Breast epithelium (tissue), 4 donors: ENCODE measurements at places on chromosomes 1 and 21.

- H3K36me3 ChIP-seq = no peaks in the 10 kb centered on the region
- H3K4me3 ChIP-seq = no peak overlapping the region
- no peaks in the 10 kb centered on the region for H3K27me3 ChIP-seq
- DNase-seq = no peak
- H3K4me1 ChIP-seq = peaks cover 25% of the 10 kb centered on the region
- H3K27ac ChIP-seq = no peak overlapping the region
Observed at GRCh38 chr21:41759926-41760325, 6.9 kb downstream of the RIPK4 start.

- peak overlapping the region; percentile 81 for H3K4me3 ChIP-seq
- peak overlapping the region; percentile 96 for H3K27ac ChIP-seq
- H3K27me3 ChIP-seq = no peaks in the 10 kb centered on the region
- DNase-seq = no peak
- peaks cover 24% of the 10 kb centered on the region for H3K4me1 ChIP-seq
Observed at GRCh38 chr1:112395256-112395820, 676 bp upstream of the CTTNBP2NL start.

GRCh38 chr1:246919902-246920301, 11.8 kb downstream of the AHCTF1 start:
- no peaks in the 10 kb centered on the region for H3K27me3 ChIP-seq
- no peak for DNase-seq
- no peak overlapping the region for H3K4me3 ChIP-seq
- H3K27ac ChIP-seq = no peak overlapping the region

- no peak overlapping the region for H3K4me3 ChIP-seq
- H3K4me1 ChIP-seq = no peaks in the 10 kb centered on the region
- no peaks in the 10 kb centered on the region for H3K27me3 ChIP-seq
- no peak for DNase-seq
Observed at GRCh38 chr21:26391166-26391565, 181.9 kb downstream of the CYYR1 start.

DNA sequence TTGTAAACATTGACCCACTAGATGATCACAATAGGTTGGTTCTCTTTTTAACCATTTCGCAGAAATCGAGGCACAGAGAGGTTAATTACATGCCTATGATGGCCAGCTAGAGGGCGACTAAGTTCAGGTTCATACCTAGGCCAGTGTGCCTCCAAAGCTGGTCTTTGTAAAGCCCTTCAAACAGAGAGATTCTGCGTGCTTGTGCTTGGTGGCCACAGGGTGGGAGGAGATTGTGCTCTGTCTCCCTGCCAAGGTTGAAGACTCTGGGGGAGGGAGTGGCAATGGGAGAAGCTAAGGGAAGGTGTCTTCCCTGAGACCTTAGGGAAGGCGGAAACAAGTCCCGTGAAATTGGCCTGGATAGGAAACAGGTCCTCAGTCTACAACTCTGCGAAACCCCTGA, 59.1 kb upstream of the RBM15 start:
- no peak for DNase-seq
- H3K36me3 ChIP-seq = no peaks in the 10 kb centered on the region
- no peak overlapping the region for H3K27ac ChIP-seq
- H3K4me1 ChIP-seq = no peaks in the 10 kb centered on the region

GRCh38 chr1:227996187-227996950, 10.4 kb upstream of the WNT3A start:
- H3K4me1 ChIP-seq = no peaks in the 10 kb centered on the region
- H3K27ac ChIP-seq = no peak overlapping the region
- H3K4me3 ChIP-seq = no peak overlapping the region

- H3K4me1 ChIP-seq = peaks cover 19% of the 10 kb centered on the region
- H3K27me3 ChIP-seq = no peaks in the 10 kb centered on the region
- peak overlapping the region; percentile 95 for H3K27ac ChIP-seq
- no peaks in the 10 kb centered on the region for H3K36me3 ChIP-seq
Observed at GRCh38 chr1:15951341-15952153, 24.4 kb downstream of the ZBTB17 start.

- H3K36me3 ChIP-seq = no peaks in the 10 kb centered on the region
- no peaks in the 10 kb centered on the region for H3K27me3 ChIP-seq
- H3K4me1 ChIP-seq = no peaks in the 10 kb centered on the region
- peak overlapping the region; percentile 60 for H3K4me3 ChIP-seq
Observed at GRCh38 chr1:167819849-167820683, 93.9 kb downstream of the ADCY10 start.

GRCh38 chr21:25368531-25368930, 238.8 kb downstream of the MRPL39 start:
- no peak for DNase-seq
- H3K27me3 ChIP-seq = no peaks in the 10 kb centered on the region
- no peaks in the 10 kb centered on the region for H3K4me1 ChIP-seq
- H3K36me3 ChIP-seq = no peaks in the 10 kb centered on the region

GRCh38 chr1:13674377-13674776, 25.6 kb upstream of the PRDM2 start:
- DNase-seq = no peak
- no peaks in the 10 kb centered on the region for H3K4me1 ChIP-seq
- no peaks in the 10 kb centered on the region for H3K36me3 ChIP-seq
- H3K27me3 ChIP-seq = no peaks in the 10 kb centered on the region

GRCh38 chr1:33903210-33903589, 39.3 kb downstream of the HMGB4 start:
- no peak for DNase-seq
- H3K27ac ChIP-seq = no peak overlapping the region
- H3K4me1 ChIP-seq = no peaks in the 10 kb centered on the region
- no peak overlapping the region for H3K4me3 ChIP-seq

DNA sequence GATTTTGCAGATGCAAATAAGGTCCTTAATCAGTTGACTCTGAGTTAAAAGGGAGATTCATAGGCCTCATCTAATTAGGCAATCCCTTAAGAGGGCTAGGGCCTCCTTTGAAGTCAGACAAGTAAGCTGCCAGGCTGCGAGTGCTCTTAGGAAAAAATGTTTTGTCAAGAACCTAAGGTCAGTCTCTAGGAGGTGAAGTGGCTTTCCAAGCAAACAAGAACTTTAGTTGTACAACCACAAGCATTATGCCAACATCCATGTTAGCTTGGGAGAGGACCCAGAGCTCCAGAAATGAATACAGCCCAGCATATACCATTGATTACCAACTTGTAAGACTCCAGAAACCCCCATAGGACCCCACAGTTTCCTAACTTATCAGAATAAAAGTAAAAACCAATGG, 1366.2 kb downstream of the PLA2G4A start:
- no peak overlapping the region for H3K27ac ChIP-seq
- H3K4me1 ChIP-seq = no peaks in the 10 kb centered on the region
- H3K36me3 ChIP-seq = no peaks in the 10 kb centered on the region
- DNase-seq = no peak

- DNase-seq = no peak
- H3K4me3 ChIP-seq = no peak overlapping the region
- no peaks in the 10 kb centered on the region for H3K27me3 ChIP-seq
Observed at GRCh38 chr1:160439718-160440117, 39.4 kb downstream of the VANGL2 start.

GRCh38 chr1:233424779-233425178, 97.3 kb downstream of the MAP3K21 start:
- no peaks in the 10 kb centered on the region for H3K4me1 ChIP-seq
- DNase-seq = no peak
- no peak overlapping the region for H3K4me3 ChIP-seq

DNA sequence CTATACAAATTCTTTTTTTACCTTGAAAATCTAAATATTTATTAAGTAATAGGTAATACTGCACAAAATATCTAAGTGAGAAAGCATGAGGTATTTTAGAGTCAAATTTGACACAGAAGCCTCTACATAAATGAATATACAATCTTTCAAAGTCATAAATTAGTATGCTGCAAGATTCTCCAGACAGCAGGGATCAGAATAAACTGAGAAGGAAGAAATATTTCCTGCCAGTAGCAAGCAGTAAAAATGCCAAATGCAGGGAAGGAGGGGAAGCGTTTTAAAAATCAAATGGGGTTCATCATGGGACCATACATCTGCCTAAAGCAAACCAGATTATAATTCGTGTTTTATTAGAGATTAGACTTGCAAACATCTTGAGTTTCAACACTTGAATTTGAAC, 18.9 kb downstream of the COLGALT2 start:
- DNase-seq = no peak
- no peaks in the 10 kb centered on the region for H3K4me1 ChIP-seq
- H3K27me3 ChIP-seq = no peaks in the 10 kb centered on the region
- H3K27ac ChIP-seq = no peak overlapping the region

- no peaks in the 10 kb centered on the region for H3K36me3 ChIP-seq
- H3K4me1 ChIP-seq = peaks cover 14% of the 10 kb centered on the region
- H3K27ac ChIP-seq = peak overlapping the region; percentile 93
Observed at GRCh38 chr1:86914998-86915736, 732 bp downstream of the HS2ST1 start.

DNA sequence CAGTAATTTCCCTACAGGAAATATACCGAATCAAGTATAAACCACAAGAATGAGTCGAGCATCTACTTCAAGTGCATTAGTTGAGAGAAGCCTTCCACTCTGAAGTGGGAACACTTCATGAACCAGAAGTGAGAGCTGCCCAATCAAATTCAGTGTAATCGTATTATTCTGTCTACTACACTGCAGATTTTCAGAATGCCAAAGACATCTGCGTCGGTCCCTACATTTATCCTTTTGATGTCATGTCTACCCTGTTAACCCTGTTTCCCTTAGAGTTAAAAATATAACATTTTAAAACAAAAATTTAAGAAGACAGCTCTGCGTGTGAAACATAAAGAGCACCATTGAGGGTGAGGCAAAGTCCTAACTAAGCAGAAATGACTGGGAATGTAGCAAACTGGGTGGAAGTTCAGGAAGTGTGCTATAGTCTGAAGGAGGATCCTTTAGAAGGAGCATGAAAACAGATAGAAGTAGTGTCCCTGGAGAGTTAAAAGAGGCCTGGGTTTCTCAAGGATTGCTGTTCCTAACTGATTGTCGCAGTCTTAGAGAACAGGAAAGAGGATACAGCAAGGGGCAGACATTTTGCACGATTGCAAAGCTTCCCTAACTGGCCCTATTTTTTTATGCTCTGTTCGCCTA, 291.2 kb downstream of the PTPRC start:
- no peaks in the 10 kb centered on the region for H3K4me1 ChIP-seq
- DNase-seq = no peak
- peak overlapping the region; percentile 14 for H3K4me3 ChIP-seq
- no peaks in the 10 kb centered on the region for H3K36me3 ChIP-seq
- H3K27ac ChIP-seq = no peak overlapping the region

- no peaks in the 10 kb centered on the region for H3K27me3 ChIP-seq
- no peaks in the 10 kb centered on the region for H3K36me3 ChIP-seq
- H3K27ac ChIP-seq = no peak overlapping the region
- DNase-seq = no peak
Observed at GRCh38 chr21:34017039-34017961, 56.1 kb upstream of the MRPS6 start.

GRCh38 chr1:32327204-32327603, 8.8 kb downstream of the MARCKSL1 start:
- H3K36me3 ChIP-seq = peaks cover 5% of the 10 kb centered on the region
- no peaks in the 10 kb centered on the region for H3K27me3 ChIP-seq
- H3K4me3 ChIP-seq = no peak overlapping the region
- DNase-seq = no peak

DNA sequence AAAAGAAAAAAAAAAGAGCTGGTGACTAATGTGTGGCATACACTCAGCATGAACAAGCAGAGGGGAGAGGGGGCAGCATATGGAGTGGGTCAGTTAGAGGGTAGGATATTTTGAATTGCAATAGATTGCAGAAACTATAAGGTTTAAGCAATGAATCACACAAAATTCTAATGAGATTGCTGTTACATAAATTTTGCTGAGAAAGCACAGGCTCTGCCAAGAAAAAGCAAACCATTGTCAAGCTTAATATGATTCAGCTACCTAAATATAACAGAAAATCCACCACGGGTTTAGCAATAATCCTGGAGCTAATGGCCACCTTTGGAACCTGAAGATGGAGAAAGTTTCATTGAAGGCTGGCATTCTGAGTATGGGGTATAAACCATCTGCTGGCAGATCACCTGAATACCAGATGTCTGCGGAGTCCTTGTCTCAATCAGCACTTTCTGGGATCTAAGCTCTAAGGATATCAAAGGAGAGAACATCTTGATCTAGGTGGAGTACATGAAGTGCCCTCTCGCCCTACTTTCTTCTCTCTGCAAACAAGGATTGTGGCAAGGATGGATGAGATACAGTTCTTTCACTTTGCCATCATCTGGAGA, 30.3 kb upstream of the ANGPTL7 start:
- H3K36me3 ChIP-seq = no peaks in the 10 kb centered on the region
- no peak for DNase-seq
- no peak overlapping the region for H3K4me3 ChIP-seq
- H3K4me1 ChIP-seq = peaks cover 3% of the 10 kb centered on the region

- no peaks in the 10 kb centered on the region for H3K36me3 ChIP-seq
- no peaks in the 10 kb centered on the region for H3K27me3 ChIP-seq
- DNase-seq = no peak
Observed at GRCh38 chr1:175536369-175536768, 207.0 kb downstream of the TNR start.

DNA sequence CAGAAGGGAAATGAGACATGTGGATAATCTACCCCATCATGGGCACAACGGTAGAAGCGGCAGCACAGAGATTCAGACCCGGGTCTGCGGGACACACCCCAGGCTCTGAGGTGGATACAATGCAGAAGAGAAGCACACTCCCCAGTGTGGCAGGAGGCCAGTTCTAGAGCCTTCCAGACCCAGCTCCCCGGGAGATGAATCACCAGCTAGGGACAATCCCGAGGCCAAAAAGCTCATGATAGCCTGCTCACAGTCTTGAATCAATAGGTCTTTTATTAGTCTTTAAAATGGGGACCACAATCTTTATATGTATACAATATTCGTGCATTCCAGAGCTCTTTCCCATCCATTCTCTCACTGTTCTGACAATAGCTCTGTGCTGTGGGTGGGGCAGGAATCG, 57.3 kb upstream of the DIRAS3 start:
- no peak overlapping the region for H3K27ac ChIP-seq
- H3K36me3 ChIP-seq = no peaks in the 10 kb centered on the region
- H3K27me3 ChIP-seq = no peaks in the 10 kb centered on the region

DNA sequence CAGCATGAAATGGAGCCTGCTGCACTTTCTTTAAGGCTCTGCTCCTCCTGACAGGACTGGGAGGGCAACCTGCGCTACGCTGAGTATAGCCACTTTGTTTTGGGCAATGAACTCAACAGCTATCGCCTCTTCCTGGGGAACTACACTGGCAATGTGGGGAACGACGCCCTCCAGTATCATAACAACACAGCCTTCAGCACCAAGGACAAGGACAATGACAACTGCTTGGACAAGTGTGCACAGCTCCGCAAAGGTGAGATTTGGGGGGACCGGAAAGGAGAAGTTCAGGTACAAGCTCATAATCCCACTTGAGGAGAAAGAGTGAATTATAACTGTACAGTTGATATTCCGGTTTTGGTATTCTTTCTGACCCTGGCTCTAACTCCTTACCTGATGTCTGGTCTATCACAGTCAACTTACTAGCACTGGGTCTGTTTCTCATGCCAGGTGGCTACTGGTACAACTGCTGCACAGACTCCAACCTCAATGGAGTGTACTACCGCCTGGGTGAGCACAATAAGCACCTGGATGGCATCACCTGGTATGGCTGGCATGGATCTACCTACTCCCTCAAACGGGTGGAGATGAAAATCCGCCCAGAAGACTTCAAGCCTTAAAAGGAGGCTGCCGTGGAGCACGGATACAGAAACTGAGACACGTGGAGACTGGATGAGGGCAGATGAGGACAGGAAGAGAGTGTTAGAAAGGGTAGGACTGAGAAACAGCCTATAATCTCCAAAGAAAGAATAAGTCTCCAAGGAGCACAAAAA, 5.4 kb downstream of the ANGPTL7 start:
- H3K36me3 ChIP-seq = no peaks in the 10 kb centered on the region
- H3K27me3 ChIP-seq = no peaks in the 10 kb centered on the region
- no peak overlapping the region for H3K27ac ChIP-seq
- DNase-seq = no peak
- no peak overlapping the region for H3K4me3 ChIP-seq
